ENCODE measurements at places on chromosomes 12 and 14. TPM values are rescaled to one million over a fixed set of nuclear protein-coding genes. Genes with fewer than 3 reads are reported as not detected.

The ZCRB1 gene
- total RNA-seq: 57.4 TPM

The TM7SF3 gene
- 77.7 TPM for total RNA-seq

The SLC38A2 gene
- total RNA-seq: 163 TPM

The MTERF2 gene
- total RNA-seq: 3.9 TPM

The KLRC1 gene
- total RNA-seq: not detected

The GPR135 gene
- total RNA-seq: 1.1 TPM

The GMPR2 gene
- total RNA-seq: 54.1 TPM

The SLC7A8 gene
- 1.7 TPM for total RNA-seq

The NRL gene
- 1.1 TPM for total RNA-seq

The ZFYVE21 gene
- 47.2 TPM for total RNA-seq

The DBX2 gene
- total RNA-seq: not detected

The HOXC5 gene
- total RNA-seq: 0.82 TPM

The TMTC1 gene
- 0.05 TPM for total RNA-seq

The COPZ1 gene
- total RNA-seq: 296 TPM

The SSPN gene
- total RNA-seq: 0.70 TPM

The SCNN1A gene
- 30.2 TPM for total RNA-seq

The DIO3 gene
- total RNA-seq: not detected

The MYO1A gene
- total RNA-seq: 0.43 TPM

The KRT2 gene
- not detected for total RNA-seq

The FOXG1 gene
- 0.15 TPM for total RNA-seq

The HRK gene
- 1.6 TPM for total RNA-seq

The CKAP4 gene
- 84.2 TPM for total RNA-seq

The FOS gene
- total RNA-seq: 12.0 TPM

The TCL1B gene
- total RNA-seq: not detected

The ASIC1 gene
- total RNA-seq: 6.1 TPM

The ITGA5 gene
- 241 TPM for total RNA-seq

The TSPAN19 gene
- not detected for total RNA-seq
